ENCODE measurements at places on chromosomes 3 and 15. TPM values are rescaled to one million over a fixed set of nuclear protein-coding genes. Genes with fewer than 3 reads are reported as not detected.

DNA sequence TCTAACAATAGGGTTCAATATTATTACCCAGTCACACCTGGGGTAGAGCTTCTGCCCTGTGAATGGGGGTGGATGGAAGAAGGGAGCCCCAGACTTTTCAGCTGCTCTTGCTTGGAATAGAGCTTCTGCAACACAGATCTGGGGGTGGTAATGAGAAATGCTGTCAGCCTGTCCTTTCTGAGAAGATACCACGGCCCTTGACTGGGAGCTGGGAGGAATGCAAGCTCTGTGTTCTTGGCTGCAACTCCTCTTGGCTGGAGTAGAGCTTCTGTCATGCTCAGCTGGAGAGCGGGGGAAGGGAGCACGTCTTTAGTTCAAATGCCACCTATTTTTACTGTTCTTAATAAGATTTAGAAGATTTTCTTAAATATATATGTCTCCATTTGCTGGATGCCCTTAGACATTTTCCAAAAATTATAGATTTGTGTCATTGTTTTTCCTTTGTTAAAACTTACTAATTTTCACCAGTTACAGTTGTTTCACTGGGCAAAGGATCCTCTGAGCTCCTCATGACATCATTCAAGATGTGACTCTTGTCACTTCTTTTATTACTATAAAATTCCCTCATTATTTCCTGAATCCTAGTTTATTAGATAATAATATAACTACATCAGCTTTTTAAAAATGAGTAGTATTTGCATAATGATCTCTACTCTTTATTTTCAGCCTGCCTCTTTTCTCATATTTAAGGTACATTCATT lies 180.0 kb upstream of the TGFBR2 start:
- H3K4me3 ChIP-seq = no peak overlapping the region
- no peaks in the 10 kb centered on the region for H3K27me3 ChIP-seq
- DNase-seq = no peak
- peaks cover 3% of the 10 kb centered on the region for H3K36me3 ChIP-seq
- H3K4me1 ChIP-seq = peaks cover 21% of the 10 kb centered on the region

DNA sequence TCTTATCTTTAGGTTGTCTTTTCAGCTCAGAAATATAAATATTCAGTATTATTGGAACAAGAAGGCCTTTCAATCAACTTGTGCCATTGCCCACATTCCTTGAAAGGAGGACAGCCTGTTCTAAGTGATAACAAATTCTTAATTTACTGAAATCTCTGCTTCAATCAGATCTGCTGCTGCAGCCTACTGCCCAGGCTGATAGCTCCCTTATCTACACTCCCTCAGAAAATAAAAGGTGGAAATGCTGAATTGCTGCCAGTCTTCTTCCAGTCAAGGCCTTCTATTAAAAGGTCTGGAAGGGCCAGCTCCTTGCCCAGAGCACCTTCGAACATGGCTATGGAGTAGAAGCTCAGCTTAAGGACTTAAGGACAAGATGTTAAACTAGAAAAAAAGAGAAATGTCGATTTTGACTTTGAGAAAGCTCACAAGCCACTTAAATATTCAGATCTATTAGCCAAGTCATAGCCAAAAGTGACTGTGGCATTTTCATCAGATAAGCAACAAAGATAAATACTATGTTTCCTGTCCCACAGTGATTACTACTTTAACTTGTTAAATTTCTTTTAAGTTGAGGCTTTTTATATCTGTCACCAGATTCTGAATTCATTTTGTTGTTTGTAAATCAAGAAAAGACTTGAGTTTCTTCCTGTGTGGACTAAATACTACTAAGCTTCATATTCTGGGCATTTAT lies 480.5 kb upstream of the CBLB start:
- no peaks in the 10 kb centered on the region for H3K27me3 ChIP-seq
- peaks cover 25% of the 10 kb centered on the region for H3K4me1 ChIP-seq
- H3K4me3 ChIP-seq = no peak overlapping the region
- H3K36me3 ChIP-seq = no peaks in the 10 kb centered on the region
- H3K27ac ChIP-seq = no peak overlapping the region

DNA sequence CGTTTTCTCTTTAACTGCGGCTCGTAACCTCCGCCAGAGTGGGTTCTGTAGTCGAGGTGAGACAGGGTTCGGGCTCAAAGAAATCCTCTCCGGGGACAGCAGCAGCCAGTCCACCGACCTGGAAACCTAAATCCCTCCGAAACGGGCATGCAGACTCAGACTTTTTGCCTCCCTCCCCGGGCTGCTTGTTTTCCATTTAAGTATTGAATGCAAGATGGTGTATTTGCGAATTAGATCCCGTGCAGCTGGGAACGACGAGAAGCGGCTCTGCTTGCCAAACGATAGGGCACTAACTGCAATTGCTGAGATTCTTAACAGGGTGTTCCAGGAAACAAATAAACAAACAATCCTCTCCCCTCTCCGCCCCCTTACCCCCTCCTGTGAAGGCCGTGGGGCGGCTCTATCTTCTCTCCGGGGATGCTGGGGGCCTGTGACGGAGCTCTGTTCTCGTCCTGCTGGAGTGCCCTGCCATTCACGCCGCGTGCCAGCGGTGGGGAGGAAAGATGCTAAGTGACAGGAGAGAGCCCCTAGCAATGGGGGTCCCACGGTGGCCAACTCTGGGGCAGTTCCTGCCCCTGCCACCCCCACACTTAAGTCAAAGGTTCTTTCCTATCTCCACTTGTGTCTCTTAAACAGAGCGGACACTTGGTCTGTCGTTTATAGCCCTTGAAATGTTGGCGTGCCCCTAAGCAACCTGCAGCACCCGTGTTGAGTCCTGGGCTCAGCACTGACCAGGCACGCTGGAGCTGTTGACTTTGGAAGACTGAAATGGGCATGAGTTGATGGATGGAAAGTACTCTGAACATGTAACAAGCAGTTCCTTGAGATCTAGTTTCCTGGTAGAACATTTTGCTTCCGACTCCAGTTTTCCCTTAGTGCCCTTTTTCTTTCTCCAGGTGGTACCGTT lies 1.3 kb upstream of the ETV5 start:
- no peak for DNase-seq
- H3K27me3 ChIP-seq = peaks cover 16% of the 10 kb centered on the region
- no peaks in the 10 kb centered on the region for H3K36me3 ChIP-seq
- H3K27ac ChIP-seq = peak overlapping the region; percentile 96

GMPPB gene
- 27.6 TPM for total RNA-seq

DNA sequence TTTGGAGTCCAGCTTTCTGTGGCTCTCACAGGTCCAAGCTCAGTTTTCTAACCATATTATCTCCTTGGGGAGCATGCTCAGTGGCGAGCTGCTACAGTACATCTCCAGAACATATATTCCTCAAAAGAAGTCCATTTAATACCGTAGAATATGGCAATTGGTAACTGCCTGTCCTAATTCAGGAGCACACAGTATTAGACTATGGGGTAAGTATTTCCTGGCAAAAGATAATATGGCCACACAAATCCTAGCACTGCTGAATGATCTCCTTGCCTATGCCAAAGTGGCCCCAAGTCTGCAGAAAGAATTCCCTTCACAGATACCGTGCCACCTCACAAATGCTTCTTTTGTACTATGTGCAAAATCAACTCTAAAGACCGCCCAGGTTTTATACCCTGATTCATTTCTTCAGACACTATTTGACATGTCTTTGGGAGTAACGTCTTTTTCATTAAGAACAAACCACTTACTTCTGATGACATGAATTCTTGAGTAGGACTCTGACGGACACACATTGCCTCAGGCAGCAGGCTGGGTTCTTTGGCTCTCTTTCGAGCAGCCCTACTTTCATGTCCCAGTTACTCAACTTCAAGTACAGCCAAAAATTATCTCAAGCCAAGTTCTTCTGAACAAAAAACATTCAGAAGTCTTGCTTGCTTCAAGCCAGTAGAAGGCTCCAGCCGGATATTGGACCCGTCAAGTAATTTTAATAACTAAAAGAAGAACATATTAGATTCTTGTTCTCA lies 368.3 kb upstream of the DCBLD2 start:
- peaks cover 21% of the 10 kb centered on the region for H3K4me1 ChIP-seq
- H3K27me3 ChIP-seq = no peaks in the 10 kb centered on the region
- no peak overlapping the region for H3K4me3 ChIP-seq
- no peaks in the 10 kb centered on the region for H3K36me3 ChIP-seq

ALDH1A2 gene
- 0.54 TPM for total RNA-seq

GRCh38 chr15:90994059-90994416 lies 297 bp downstream of the PRC1 start:
- H3K4me3 ChIP-seq = peak overlapping the region; percentile 99
- no peaks in the 10 kb centered on the region for H3K27me3 ChIP-seq
- peaks cover 28% of the 10 kb centered on the region for H3K4me1 ChIP-seq

GRCh38 chr3:68743521-68743920 lies 188.8 kb downstream of the TAFA4 start:
- H3K27ac ChIP-seq = no peak overlapping the region
- H3K4me3 ChIP-seq = no peak overlapping the region
- H3K36me3 ChIP-seq = no peaks in the 10 kb centered on the region
- no peak for DNase-seq

Data from chondrocyte (in vitro differentiated cells).